ENCODE measurements at places on chromosomes 6 and 20.

GRCh38 chr6:119501798-119502483 lies 152.4 kb upstream of the MAN1A1 start:
- DNase-seq = no peak

DNA sequence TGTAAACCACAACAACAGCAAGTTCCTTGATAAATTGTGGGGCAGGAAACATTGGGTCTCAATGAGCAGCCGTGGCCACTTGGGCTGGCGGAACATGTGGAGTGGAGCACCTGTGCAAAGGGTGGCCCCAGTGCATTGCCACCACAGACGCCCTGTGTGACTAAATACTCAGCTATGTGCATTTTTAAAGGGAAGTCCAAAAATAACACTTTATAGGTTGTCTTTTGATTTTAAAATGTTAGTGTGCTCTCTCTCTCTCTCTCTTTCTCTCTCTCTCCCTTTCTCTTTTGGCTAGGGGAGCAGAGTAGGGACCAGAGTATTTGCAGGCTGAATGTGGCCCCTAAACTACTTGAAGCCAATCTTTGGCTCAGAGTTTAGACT lies 236.3 kb downstream of the BCAS1 start:
- DNase-seq = no peak

DNA sequence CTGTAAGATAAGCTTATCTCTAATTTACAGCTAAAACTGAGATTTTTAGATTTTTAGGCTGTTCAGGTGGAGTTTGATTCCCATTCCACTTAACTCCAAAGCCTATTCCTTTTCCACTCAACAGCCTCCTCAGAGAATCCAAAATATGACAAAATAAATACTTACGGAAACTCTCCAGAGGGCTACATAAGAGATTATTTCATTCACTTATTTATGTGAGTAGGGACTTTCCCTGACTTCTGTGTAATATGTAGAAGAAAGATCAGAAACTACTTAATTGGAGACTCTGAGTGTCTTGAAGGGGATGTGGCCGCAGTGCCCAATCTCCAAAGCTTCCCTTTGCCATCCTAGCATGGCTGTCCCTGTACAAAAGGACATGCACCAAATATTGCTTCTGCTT lies 72.1 kb upstream of the ISM1 start:
- no peak for DNase-seq

GRCh38 chr20:60650087-60650486 lies 602.0 kb upstream of the CDH4 start:
- no peak for DNase-seq

DNA sequence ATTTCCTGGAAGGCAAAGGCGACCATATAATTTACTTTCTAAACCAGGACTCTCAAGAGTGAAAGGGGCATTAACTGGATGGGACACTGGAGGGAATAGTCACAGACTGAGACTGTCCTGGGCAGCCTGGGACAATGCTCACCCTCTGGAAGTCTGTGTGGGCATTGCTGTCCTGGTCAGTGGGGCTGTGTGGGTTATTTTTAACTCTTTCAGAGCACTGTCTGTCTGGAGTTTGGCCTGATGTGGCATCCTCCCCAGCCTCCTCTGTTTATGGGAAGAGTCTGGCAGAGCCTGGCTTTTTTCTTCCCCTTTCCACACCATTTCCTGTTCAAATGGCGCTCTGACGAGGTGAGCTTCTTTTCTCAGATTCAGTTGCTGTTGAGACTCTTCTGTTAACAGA lies 11.7 kb downstream of the DAAM2 start:
- no peak for DNase-seq

DNA sequence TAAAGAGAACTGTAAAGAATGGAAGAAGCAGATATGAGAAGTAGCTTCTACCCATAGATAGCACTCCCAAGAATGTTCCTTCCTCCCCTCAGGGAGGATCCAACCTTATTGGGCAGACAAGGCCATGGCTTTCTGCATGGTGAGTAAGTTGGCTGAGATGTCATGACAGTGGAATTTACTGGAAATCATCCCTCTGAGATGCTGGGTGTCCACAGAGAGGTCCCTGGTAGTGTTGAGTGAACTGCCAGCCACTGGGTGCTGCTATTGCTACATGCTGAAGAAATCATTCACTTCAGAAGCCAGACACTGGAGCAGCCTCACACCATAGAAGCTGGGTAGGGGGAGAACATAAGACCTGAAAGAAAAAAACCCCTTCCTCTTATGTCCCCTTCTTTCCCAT lies 46.4 kb upstream of the FERMT1 start:
- DNase-seq = no peak

DNA sequence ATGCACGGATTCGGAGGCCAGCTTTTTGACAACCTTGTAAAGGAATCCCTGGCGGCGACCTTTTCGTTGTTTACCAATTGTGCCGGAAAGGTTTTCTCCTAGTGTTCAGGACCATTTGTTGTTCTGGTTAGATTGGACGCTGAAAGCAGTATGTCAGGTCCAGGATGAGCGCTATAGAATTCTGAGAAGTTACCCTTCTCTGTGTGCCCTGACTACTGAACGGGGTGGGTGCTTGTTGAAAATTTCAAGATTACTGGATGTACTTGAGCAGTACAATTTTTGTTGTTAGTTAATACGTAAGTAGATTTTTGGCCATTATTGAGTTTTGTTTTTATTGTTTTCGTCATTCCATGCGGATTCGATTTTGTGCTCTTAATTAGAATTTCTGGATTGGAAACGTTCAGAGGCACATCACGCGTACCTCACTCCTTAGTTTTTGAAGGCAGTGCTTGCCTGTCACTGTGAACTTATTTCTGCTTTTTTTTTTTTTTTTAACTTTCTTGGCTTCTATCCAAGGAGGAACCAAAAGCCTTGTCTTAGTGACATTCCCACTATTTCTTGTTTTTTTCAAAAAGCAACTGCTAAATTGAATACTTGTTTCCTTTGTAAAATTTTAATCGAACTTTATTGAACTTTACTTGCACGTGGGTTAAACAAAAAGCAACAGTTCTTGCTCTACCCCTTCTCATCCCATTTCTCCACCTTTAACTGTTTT lies 898 bp downstream of the XRN2 start:
- no peak for DNase-seq
